Fibroblast of lung (primary cell): ENCODE measurements at places on chromosomes 4 and X. TPM values are rescaled to one million over a fixed set of nuclear protein-coding genes. Genes with fewer than 3 reads are reported as not detected.
A peak's percentile ranks its signal among the peaks of the same experiment; 100 is the strongest.

Gene COX7B2
- total RNA-seq = not detected in 2 replicates

Gene NSUN7
- 0.33 and 0.51 TPM in 2 replicates for total RNA-seq

DNA sequence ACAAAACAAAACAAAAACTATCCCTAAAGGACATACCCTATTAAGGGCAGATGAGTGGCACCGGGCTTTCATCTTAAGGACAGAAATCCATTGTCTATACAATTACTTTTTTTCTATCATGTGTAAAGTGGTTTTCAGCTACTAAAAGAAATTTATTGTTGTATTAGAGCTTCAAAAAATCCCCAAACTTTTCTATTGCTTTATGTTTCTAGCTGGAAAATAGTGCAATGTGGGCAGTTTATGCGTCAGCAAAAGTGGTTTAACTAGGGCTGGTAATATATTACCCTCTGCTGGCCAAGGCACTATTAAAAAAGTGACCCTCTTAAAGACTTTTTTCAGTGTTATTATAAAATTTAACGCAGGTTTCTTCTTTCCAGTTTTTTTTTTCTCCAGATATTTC is 15.5 kb upstream of the GPR82 start:
- H3K4me3 ChIP-seq = no peak overlapping the region
- H3K36me3 ChIP-seq = no peaks in the 10 kb centered on the region
- H3K4me1 ChIP-seq = no peaks in the 10 kb centered on the region
- H3K27me3 ChIP-seq = no peaks in the 10 kb centered on the region
- no peak for DNase-seq

Gene TMLHE
- 18.5 and 24.1 TPM in 2 replicates for total RNA-seq

GRCh38 chrX:20263474-20263873 is 3.2 kb downstream of the RPS6KA3 start:
- peak; percentile 61 for DNase-seq
- no peaks in the 10 kb centered on the region for H3K36me3 ChIP-seq
- H3K4me1 ChIP-seq = peaks cover 2% of the 10 kb centered on the region
- H3K4me3 ChIP-seq = no peak overlapping the region

DNA sequence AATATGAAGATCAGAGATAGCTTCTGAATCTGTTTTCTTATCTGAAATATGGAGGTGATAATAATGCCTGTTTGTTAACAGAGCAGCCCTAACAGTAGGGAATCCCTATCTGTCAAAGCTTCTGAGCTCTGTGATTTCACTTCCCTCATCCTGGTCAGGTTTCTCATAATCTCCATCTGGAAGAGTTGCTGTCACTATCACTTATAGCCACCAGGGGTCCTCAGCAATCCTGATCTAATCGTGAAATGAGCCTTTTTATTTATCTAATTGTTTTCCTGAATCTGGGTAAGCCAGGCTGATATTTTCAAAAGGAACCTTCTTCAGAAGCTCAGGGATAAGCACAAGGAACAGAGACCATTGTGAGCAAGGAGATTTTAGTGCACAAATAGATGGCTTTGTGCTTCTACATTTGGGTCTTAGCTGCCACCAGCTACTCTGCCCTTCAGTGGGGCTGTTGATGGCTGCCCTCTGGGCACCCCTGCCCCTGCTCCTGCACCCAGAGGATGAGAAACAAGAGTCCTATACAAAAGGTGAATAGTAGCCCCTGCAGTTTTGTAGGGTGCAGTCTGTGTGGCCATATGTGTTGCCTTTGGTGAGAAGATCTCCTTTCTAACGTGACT is 196.4 kb upstream of the RADX start:
- DNase-seq = peak; percentile 6
- H3K27me3 ChIP-seq = no peaks in the 10 kb centered on the region
- no peak overlapping the region for H3K27ac ChIP-seq

Gene UTP14A
- 15.0 and 17.5 TPM in 2 replicates for total RNA-seq

DNA sequence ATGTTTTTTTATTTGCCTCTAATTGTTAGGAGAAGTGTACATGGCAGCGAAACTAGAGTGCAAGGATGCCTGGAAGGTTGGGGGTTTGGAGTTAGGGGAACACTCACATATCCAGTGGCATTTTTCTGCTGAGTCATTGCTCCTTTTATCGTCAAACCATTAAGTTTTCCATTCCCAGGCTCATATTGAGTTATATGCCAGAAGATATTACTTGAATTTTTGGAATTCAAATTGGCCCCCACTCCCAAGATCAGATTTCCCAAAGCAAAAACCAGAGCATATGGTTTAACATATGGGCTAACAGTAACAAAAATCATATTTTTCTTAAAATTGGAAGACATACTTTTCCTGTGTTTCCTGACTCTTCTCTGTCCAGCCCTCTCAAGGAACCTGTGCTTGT is 152.7 kb downstream of the FSTL5 start:
- peak; percentile 31 for DNase-seq
- H3K4me1 ChIP-seq = no peaks in the 10 kb centered on the region
- H3K4me3 ChIP-seq = no peak overlapping the region
